ENCODE measurements at places on chromosomes 4 and X.

DNA sequence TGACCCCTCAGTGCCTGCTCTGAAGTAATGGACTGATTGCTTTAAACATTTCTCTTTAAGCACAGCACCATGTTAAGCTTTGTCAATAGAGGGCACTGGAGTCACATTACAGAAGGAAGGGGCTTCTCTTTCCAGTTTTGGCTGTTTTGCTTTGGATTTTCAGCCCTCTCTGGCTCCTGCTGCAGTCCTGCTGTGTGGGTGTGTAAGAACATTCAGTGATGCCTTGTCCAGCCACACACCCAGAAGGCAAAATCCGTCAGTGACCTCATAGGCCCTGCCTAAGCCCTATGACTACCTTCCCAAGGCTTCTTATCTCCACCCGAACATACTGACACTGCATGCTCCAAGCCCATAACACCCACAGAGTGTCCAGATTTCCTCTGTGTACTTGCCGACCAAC is 215.3 kb upstream of the CTSO start:
- no peak for DNase-seq

DNA sequence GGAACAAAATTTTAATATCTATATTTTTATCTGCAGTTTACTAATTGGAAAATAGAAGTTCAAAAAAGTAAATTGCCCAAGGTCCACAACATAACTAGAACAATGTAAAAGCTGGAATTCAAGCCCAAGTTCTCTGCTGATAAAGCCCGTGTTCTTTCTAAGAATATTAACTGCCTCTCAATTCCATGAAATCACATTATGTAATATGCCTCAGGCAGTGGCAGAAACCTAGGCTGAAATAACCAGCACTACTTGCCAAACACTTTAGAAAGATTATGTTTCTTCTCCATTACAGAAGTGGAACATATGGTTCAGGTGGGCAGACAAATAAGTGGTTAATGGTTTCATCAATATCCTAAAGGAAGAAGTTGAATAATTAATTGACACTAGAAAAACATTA is 56.7 kb upstream of the ADGRL3 start:
- no peak for DNase-seq

DNA sequence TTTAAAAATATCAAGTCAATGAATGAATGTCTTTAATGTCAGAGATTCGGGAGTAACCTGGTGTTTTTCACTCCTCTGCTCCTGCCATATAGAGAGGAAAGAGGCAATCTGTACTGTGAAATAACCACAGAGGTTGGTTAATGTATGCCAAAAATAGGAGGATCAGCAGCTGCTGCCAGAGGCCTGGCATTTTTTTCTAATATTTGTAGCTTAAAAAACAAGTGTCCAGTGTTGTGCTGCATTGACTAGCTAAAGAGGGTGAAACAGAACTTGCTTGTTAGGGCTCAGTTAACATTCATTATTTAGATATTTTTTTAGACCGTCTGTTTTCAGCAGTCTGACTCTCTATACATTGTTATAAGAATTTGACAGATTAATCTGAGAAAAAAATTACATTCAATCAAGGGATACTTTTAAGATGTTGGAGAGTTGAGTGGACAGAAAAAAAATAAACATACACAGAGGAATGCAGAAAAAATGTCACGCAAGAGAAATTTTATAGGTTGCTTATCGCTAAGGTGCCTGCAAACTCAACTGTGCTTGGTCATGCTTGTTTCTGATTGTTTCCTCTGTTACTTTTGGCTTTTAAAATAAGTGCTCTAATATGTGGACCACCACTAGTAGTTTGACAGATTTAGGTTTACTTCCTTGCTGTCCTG is 392.3 kb upstream of the GALNT7 start:
- no peak for DNase-seq

GRCh38 chr4:108272986-108273385 is 104.3 kb upstream of the LEF1 start:
- DNase-seq: no peak

- DNase-seq: no peak
Observed at GRCh38 chr4:174056959-174057358, 226.5 kb downstream of the FBXO8 start.

All from dermis blood vessel endothelial cell (primary cell).